ENCODE measurements at places on chromosomes 2 and 18.

- no peak for DNase-seq
Measured at GRCh38 chr2:69097891-69098655, 85.1 kb downstream of the ANTXR1 start.

GRCh38 chr18:69031571-69031970, 233.7 kb downstream of the CCDC102B start:
- DNase-seq = no peak

- no peak for DNase-seq
Measured at GRCh38 chr18:22219568-22220355, 50.4 kb downstream of the GATA6 start.

- DNase-seq = no peak
Measured at GRCh38 chr2:133517876-133518275, 50.4 kb downstream of the NCKAP5 start.
